ENCODE measurements at places on chromosomes 6 and 20. TPM values are rescaled to one million over a fixed set of nuclear protein-coding genes. Genes with fewer than 3 reads are reported as not detected.
A peak's percentile ranks its signal among the peaks of the same experiment; 100 is the strongest.

- DNase-seq: no peak
Observed at GRCh38 chr6:111918825-111919224, 45.6 kb upstream of the FYN start.

DNA sequence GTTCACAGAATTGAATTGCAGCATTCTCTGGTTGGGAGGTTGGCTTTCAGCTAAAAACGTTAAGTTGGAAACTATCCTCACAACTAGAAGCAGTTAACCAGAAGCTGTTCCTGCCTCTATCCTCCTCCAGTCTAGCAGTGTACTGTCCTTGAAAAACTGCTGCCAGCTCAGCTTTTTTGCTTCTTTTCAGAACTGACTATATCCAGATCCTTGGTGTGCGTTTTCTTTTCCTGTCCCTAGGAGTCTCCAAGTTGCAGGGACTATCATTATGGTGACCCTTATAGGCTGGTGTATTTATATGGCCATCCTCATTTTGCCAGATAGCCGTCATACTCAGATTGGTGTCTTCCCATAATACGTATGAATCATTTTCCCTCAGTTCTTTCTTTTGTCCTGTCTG, 5.5 kb downstream of the ITCH start:
- no peak for DNase-seq

GRCh38 chr6:13253272-13253671, 75.1 kb downstream of the TBC1D7 start:
- DNase-seq: no peak

GRCh38 chr20:32456869-32457478, 98.8 kb downstream of the ASXL1 start:
- no peak for DNase-seq

DNA sequence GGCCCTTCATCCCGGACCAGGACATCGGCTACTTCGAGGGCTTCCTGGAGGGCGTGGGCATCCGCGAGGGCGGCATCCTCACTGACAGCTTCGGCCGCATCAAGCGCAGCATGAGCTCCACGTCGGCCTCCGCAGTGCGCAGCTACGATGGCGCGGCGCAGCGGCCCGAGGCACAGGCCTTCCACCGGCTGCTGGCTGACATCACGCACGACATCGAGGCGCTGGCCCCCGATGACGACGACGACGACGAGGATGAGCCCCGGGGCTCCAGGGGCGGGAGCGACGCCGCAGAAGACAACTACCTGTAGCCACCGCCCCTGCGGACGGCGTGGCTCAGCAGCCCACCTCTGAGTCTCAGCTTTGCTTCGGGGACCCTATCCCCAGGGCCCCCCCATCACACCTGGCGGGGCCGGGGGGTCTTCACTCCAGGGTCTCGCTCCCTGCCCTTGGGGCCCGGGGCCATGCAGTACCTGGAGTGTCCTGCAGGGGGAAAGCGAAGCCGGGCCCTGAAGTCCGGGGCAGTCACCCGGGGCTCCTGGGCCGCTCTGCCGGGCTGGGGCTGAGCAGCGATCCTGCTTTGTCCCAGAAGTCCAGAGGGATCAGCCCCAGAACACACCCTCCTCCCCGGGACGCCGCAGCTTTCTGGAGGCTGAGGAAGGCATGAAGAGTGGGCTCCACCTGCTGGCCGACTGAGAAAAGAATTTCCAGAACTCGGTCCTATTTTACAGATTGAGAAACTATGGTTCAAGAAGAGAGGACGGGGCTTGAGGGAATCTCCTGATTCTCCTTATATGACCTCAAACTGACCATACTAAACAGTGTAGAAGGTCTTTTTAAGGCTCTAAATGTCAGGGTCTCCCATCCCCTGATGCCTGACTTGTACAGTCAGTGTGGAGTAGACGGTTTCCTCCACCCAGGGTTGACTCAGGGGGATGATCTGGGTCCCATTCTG, 20.8 kb upstream of the HCK start:
- peak; percentile 93 for DNase-seq

Gene PRL
- total RNA-seq: not detected

Gene ZBTB12
- 20.0 TPM for total RNA-seq

Gene VIP
- not detected for total RNA-seq

Gene TRIM15
- total RNA-seq: not detected

Measured in G401 (cell line).